ENCODE measurements at places on chromosomes 5 and 9. TPM values are rescaled to one million over a fixed set of nuclear protein-coding genes. Genes with fewer than 3 reads are reported as not detected.

DNA sequence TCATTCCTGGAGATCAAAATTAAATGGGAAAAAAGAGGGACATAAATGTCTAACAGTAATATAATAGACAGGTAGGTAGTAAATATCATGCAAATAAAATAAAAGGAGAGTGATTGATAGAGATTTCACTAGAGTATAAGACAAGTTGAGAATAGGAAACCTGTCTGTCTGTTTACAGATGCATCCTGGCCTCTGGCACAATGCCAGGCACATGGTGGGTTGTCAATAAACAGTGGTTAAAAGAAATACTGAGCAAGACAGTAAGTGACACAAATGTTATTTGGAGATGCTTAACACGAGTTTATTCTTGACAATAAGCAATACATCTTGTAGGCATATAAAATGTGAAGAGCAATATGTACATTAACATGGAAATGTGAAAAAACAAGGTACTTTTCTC lies 33.3 kb downstream of the RICTOR start:
- no peak for DNase-seq
- H3K27ac ChIP-seq = no peak overlapping the region
- no peaks in the 10 kb centered on the region for H3K27me3 ChIP-seq
- no peak overlapping the region for H3K4me3 ChIP-seq
- H3K4me1 ChIP-seq = no peaks in the 10 kb centered on the region

Gene ZCCHC10
- 19.9 TPM for total RNA-seq

- no peak overlapping the region for H3K27ac ChIP-seq
- no peaks in the 10 kb centered on the region for H3K4me1 ChIP-seq
These were observed 4.2 kb downstream of the NR5A1 start for GRCh38 chr9:124502711-124503702.

DNA sequence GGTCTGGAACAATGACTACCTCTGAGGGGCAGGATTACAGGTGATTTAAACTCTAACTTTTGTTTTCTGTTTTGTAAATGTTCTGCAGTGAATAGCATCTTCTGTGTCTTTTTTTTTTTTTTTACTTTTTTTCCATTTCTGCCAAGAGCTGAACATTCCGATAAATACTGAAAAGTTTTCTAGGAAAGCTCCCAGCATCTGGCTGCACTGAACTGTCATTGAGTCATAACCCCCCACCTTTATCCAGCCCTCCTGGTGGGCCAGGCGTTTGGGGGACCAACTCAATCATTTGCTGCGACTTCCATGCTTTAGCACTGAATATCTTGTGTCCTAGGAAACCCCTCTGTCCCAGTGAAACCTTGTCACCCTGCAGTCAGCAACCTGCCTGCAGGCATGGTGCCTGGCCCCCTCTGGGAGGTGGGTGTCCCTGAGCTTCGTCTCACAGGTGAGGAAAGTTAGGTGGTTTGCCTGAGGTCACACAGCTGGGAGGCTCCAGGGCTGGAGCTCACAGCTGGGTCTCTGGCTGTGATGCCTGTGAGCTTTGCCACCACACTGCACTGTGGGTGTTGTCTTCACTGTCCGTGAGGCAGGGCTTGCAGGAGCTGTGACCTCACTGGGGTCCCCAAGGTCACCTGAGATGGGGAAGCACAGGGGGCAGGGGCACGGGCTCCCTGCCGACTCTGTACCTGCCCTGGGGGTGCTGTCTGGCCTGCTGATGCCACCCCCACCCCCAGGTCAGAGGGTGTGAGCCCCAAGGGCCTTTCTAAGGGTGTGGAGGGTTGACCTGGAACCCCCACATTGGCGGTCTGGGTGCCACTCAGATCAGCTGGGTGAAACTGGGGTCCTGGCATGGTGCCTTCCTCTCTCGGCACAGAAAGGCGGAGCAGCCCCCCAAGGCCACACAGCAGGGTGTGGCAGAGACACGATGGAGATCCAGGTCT lies 14.1 kb downstream of the PLPP7 start:
- no peaks in the 10 kb centered on the region for H3K27me3 ChIP-seq
- H3K4me3 ChIP-seq = no peak overlapping the region
- H3K4me1 ChIP-seq = no peaks in the 10 kb centered on the region
- no peaks in the 10 kb centered on the region for H3K36me3 ChIP-seq
- no peak for DNase-seq

Gene ADAMTS16
- 7.5 TPM for total RNA-seq

- H3K4me1 ChIP-seq = no peaks in the 10 kb centered on the region
- H3K27ac ChIP-seq = no peak overlapping the region
- no peaks in the 10 kb centered on the region for H3K36me3 ChIP-seq
These were observed 167.5 kb downstream of the SYK start for GRCh38 chr9:90969021-90969675.

- DNase-seq = peak; percentile 95
- H3K36me3 ChIP-seq = no peaks in the 10 kb centered on the region
- no peaks in the 10 kb centered on the region for H3K27me3 ChIP-seq
These were observed 156.3 kb upstream of the IER5L start for GRCh38 chr9:129334105-129334935.

DNA sequence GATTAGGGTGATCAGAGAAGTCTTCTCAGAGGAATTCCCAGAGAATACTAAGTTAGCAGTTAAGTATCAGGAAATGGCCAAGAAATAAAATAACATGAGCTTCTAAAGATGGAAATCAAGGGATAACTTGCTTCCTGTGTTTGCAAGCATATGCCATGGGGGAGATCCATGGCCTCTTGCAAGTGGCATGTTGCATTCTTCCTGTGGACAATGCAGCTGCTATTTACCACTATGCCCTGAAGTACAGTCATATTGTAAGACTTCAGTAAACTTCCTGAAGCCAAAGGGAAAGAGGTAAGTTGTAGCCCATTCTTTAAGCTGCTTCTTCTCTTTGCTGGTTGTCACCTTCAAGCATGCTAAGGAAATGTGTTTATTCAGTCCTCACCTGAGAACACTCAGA lies 154.7 kb upstream of the RUSC2 start:
- no peak overlapping the region for H3K27ac ChIP-seq
- no peak for DNase-seq
- H3K27me3 ChIP-seq = no peaks in the 10 kb centered on the region
- H3K36me3 ChIP-seq = no peaks in the 10 kb centered on the region

GRCh38 chr5:139105621-139106071 lies 92.5 kb downstream of the SIL1 start:
- no peaks in the 10 kb centered on the region for H3K36me3 ChIP-seq
- no peak for DNase-seq
- no peaks in the 10 kb centered on the region for H3K4me1 ChIP-seq
- no peak overlapping the region for H3K4me3 ChIP-seq

Gene VLDLR
- 24.2 TPM for total RNA-seq

DNA sequence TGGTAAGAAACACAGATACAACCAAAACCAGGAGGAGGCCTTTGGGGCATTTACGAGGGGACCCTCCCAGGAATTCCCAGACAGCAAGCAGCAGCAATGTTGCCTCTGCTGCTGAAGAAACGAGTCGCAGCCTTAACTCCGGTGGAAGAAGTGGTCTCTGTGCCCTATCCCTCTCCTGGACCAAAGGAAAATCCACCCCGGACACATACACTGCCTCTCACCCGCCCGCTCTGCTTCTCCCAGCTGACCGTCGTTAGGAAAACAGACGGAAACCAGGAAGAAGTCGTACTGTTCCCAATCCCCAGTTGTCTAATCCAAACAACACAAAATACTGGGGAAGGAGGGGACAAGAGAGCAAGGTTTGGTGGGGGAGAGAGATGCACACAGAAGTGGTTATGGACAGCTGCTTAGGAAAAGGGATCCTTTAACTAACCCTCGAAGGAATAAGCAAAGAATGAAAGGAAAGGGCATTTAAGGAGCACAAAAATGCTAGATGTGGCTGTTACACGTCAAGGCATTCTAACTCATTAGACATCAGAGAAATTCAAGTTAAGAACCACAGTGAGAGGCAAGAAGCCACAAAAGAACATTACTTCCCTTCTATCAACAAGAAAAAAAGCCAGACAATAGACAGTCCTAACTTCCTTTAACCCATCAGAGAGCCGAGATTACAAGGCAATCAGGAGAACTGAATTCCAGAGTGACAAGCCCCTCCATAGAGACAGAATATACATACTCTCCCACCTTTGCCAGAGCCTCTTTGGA lies 71.9 kb downstream of the ACTL7B start:
- H3K4me1 ChIP-seq = no peaks in the 10 kb centered on the region
- no peak for DNase-seq
- H3K4me3 ChIP-seq = no peak overlapping the region

- H3K36me3 ChIP-seq = peaks cover 8% of the 10 kb centered on the region
- H3K4me1 ChIP-seq = peaks cover 5% of the 10 kb centered on the region
- H3K27me3 ChIP-seq = no peaks in the 10 kb centered on the region
- H3K4me3 ChIP-seq = no peak overlapping the region
- no peak overlapping the region for H3K27ac ChIP-seq
These were observed 33.0 kb upstream of the SLC25A51 start for GRCh38 chr9:37936965-37937364.
